ENCODE measurements at places on chromosomes 12 and 14.
A peak's percentile ranks its signal among the peaks of the same experiment; 100 is the strongest.

DNA sequence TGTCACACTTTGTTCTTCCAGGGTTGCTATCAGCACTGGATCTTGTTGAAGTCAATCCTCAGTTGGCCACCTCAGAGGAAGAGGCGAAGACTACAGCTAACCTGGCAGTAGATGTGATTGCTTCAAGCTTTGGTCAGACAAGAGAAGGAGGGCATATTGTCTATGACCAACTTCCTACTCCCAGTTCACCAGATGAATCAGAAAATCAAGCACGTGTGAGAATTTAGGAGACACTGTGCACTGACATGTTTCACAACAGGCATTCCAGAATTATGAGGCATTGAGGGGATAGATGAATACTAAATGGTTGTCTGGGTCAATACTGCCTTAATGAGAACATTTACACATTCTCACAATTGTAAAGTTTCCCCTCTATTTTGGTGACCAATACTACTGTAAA, 23.7 kb downstream of the VTI1B start:
- no peak for DNase-seq

GRCh38 chr14:103362780-103363179, 22.4 kb upstream of the MARK3 start:
- DNase-seq, result no peak

DNA sequence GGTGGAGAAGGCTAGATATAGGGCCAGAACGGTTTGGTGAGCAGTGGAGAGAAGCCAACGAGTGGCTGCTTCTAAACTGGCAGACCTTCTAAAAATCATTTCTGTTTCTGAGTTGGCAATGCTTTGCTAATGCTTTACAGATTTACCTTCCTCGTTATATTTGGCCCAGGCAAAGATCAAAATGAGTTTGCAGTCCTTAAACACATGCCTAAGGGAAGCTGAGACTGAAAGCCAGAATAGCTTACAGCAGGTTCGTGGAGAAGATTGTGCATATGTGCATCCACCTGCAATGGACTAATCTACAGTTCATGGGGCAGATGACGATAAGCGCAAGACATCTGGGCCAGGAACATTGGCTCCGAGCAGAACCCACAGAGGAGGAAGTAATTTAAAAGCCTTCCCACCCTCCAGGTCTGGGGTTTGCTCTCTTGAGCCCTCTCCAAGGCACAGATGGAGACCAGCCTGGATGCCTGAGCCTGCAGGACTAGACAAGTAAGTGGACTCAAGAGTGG, 99.4 kb downstream of the NINJ2 start:
- no peak for DNase-seq

DNA sequence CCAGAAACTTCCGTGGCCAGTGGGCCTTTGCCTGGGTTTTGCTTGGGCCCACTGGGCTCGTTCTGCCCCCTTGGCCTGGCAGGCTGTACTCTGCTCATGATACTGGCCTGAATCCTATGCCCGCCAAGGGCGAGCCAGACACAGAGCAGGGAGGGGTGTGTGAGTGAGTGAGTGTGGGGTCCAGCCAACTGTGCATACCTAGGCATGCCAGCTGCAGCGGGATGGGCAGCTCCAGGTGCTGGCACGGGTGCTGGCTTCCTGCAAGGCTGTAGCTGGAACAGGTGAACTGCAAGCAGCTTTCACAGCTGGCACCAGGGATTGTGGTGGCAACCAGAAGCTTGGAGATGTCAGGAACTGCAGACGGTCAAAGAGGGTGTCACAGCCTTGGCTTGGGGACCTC, 1276.4 kb downstream of the SLC16A7 start:
- no peak for DNase-seq

DNA sequence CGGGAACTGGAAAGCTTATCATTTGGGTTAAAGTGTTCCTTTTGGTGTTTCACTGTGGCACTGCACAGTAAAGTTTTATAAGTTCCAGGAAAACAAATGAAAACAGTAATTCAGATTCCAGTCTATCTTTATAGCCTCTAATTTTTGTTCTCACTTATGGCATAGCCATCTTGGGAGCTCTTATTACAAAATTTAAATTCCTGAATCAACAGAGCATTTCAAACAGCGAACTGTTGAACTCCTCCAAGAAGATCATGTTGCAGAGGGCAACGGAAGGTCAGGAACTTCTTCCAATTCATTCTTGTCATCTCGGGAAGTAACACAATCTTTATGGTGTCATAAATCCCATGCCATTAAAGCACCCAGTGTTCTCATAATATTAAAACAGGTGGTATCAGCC, 229.1 kb downstream of the KCNC2 start:
- no peak for DNase-seq

DNA sequence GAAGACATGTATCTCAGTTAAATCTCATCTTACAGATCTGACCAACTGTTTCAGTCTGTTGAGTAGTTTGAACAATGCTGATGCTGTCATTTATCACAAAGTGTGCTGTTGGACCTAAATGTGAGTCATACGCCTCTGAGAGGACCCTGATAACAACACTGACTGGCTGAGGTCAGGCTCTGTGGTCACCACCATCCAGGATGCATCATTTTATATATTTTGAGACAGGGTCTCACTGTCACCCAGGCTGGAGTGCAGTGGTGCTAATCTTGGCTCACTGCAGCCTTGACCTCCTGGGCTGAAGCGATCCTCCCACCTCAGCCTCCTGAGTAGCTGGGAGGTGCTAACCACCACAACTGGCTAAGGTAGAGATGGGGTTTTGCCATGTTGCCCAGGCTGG, 181.0 kb upstream of the RGS6 start:
- no peak for DNase-seq

- DNase-seq, result peak; percentile 57
These were observed 383.3 kb downstream of the ALG10 start for GRCh38 chr12:34405286-34406227.

DNA sequence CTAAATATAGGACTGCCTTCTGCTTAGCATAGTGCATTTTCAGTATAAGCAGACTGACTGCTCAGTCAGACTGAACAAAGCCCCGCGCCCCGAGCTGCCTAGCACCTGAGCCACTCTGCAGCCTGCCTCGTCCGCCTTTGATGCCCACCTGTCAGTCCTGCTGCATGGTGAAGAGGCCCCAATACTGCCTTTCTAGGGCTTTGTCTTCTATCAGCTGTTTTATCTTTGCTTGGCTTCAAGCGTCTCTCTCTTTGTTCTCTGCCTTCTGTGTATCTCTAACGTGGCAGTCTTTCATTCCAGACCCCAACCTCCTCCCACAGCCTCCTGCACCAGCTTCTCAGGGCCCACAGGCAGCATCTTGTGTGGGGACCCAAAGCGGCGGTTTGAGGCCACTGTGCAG, 1001.0 kb downstream of the VRK1 start:
- no peak for DNase-seq

DNA sequence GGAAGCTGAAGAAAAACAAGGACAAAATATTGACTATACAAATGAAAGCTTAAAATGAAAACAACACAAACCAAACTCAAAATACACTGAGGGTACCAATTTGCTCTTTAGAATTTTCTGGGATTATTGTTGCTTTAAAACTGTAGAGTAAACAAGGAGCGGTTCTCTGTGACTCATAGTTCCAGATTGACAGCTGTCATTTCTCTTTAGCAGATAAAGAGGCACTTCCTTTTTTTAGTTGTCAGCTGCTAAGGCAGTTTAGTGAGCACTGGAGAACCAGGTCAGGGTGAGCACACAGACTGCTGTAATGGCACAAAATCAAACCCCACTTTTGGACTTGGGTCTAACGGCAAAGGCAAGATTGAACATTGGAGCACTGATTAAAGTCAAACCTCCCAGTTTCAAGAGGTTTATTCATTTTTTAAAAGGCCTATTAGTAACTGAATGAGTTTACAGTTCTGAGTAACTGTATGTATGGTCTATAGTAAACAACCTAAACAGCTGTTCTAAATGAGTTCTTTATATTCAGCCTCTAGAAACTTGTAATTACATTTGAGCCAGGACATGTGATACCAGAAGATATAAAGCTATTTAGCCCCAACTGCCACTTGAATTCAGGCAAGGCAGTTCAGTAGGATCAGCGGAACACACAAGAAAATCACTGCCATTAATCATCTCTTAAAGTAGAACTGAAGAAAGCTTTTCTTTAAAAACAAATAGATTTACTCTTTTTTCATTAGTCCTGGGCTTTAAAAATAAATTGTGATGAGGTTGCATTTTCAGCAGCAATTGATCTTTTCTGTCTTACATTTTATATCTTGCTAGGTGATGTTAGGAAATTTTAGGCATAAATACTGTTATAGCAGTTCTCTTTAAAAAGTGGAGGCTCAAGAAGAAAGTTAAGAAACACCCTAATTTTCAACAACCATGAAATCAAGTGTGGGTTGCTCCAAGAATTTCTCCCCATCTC, 71.7 kb upstream of the PRICKLE1 start:
- no peak for DNase-seq

DNA sequence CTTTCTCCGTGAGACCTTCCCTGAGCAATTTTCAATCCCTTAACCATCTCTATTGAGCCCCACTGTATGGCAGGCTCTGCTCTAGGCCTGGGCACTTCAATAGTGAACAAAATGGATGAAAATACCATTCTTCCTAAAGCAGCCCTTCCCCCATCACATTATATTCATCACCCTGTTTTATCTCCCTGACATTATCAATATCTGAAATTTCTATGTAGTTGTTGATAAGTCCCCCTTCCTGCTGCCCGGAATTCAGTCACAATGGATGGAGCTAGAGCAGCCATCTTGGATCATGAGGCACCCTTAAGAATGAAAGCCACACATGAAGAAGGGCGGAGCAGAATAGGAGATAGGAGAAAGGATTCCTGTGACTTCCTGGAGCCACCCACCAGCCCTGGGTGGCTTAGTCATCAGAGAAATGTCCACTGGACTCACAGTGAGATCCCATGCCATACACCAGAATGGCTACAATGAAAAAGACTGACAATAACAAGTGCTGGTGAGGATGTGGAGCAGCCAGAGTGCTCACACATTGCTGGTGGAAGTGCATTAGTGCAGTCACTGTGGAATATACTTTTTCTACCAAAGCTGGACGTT, 33.9 kb downstream of the SCARB1 start:
- no peak for DNase-seq

- DNase-seq, result no peak
These were observed 41.5 kb upstream of the LRTM2 start for GRCh38 chr12:1778911-1779310.

- peak; percentile 59 for DNase-seq
These were observed 123.7 kb upstream of the DHRS4 start for GRCh38 chr14:23829736-23830471.

DNA sequence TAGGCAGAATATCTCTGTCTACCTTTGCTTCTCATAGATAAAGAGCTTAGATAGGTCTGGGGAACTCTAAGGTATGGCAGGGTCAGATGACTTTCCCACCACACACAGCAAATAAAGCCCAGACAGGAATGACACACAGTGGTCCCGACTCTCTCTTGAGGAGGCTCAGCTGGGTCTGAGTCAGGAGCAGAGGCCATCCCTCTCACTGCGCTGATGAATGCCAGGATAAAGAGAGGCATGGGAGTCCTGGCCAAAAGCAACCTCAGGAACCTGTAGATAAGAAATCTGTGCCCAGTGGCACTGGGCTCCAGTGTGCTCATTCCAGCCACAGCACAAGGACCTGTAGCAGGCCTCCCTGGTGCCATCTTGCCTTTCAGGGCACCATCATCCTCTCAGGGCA, 129.4 kb upstream of the PARP11 start:
- no peak for DNase-seq
